ENCODE measurements at places on chromosomes 4 and X. TPM values are rescaled to one million over a fixed set of nuclear protein-coding genes. Genes with fewer than 3 reads are reported as not detected.

Gene GRPR
- 0.38 TPM for total RNA-seq

Gene ALAS2
- total RNA-seq, result not detected

Gene TCEAL2
- total RNA-seq, result not detected

GRCh38 chrX:137313627-137314026 is 252.3 kb upstream of the ZIC3 start:
- no peaks in the 10 kb centered on the region for H3K36me3 ChIP-seq
- H3K4me1 ChIP-seq, result no peaks in the 10 kb centered on the region
- no peaks in the 10 kb centered on the region for H3K27me3 ChIP-seq
- H3K4me3 ChIP-seq, result no peak overlapping the region
- no peak overlapping the region for H3K27ac ChIP-seq

GRCh38 chrX:16638533-16638932 is 11.4 kb upstream of the S100G start:
- H3K27ac ChIP-seq, result no peak overlapping the region
- H3K27me3 ChIP-seq, result no peaks in the 10 kb centered on the region
- H3K36me3 ChIP-seq, result no peaks in the 10 kb centered on the region
- H3K4me1 ChIP-seq, result no peaks in the 10 kb centered on the region
- H3K4me3 ChIP-seq, result no peak overlapping the region

GRCh38 chr4:150569384-150569987 is 12.5 kb upstream of the MAB21L2 start:
- H3K36me3 ChIP-seq, result peaks cover 11% of the 10 kb centered on the region
- DNase-seq, result no peak
- H3K4me1 ChIP-seq, result peaks cover 14% of the 10 kb centered on the region
- no peak overlapping the region for H3K27ac ChIP-seq
- H3K4me3 ChIP-seq, result no peak overlapping the region
- no peaks in the 10 kb centered on the region for H3K27me3 ChIP-seq

- DNase-seq, result no peak
- H3K27me3 ChIP-seq, result no peaks in the 10 kb centered on the region
- H3K27ac ChIP-seq, result no peak overlapping the region
- H3K4me1 ChIP-seq, result no peaks in the 10 kb centered on the region
- no peaks in the 10 kb centered on the region for H3K36me3 ChIP-seq
- no peak overlapping the region for H3K4me3 ChIP-seq
These were observed 510.6 kb upstream of the BOD1L1 start for GRCh38 chr4:14138106-14138505.

DNA sequence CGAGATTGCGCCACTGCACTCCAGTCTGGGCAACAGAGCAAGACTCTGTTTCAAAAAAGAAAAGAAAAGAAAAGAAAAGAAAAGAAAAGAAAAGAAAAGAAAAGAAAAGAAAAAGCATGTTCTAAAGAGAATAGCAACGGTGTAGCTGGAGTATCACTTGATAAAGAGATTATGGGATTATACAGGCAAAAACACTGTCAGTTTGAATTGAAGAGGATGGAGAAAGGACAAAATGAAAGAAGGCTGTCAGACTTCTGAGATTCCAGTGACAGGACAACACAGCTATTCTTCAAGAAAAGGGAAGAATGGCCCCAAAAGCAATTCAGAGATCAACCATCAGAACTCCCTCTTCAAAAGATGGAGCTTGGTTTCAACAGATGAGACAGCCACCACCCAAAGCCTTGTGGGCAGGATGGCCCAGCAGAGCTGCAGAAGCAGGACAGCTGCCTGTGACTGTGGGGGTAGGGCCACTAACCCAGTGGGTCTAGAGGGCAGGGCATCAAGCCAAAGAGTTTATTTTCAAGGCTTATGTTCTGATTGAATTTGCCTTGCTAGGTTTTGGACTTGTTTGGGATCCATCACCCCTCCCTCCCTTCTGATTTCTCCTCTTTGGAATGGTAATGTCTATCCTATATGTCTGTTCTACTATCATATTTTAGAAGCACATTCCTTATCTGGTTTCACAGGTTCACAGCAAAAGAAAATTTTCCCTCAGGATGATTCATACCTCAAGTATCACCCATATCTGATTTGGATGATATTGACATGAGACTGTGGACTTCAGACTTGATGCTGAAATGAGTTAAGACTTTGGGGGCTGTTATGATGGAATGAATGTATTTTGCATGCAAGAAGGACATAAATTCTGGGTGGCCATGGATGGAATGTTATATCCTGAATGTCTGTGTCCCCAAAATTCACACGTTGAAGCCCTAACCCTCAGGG is 17.5 kb downstream of the RFC1 start:
- no peak for DNase-seq
- no peaks in the 10 kb centered on the region for H3K27me3 ChIP-seq
- H3K27ac ChIP-seq, result peak overlapping the region; percentile 20
- peaks cover 43% of the 10 kb centered on the region for H3K4me1 ChIP-seq
- peaks cover 31% of the 10 kb centered on the region for H3K36me3 ChIP-seq
